Daoy (cell line): ENCODE measurements at places on chromosomes 12 and 14. TPM values are rescaled to one million over a fixed set of nuclear protein-coding genes. Genes with fewer than 3 reads are reported as not detected.

Gene CAND1
- 97.2 and 103 TPM in 2 replicates for total RNA-seq

Gene INHBE
- 0.80 and 1.6 TPM in 2 replicates for total RNA-seq

Gene KRT79
- 0.57 and 2.6 TPM in 2 replicates for total RNA-seq

Gene KRT75
- 1.1 and 2.7 TPM in 2 replicates for total RNA-seq

Gene CAPRIN2
- 11.7 and 14.8 TPM in 2 replicates for total RNA-seq

Gene SCNN1A
- total RNA-seq: 0.23 TPM in 1 of 2 replicates, not detected in the other

Gene PRKD1
- total RNA-seq: 2.9 and 3.3 TPM in 2 replicates

Gene TSPAN9
- total RNA-seq: 9.8 and 13.7 TPM in 2 replicates

Gene DEGS2
- total RNA-seq: 0.06 TPM in 1 of 2 replicates, not detected in the other

Gene SCAF11
- 62.7 and 92.8 TPM in 2 replicates for total RNA-seq

Gene ETV6
- total RNA-seq: 4.0 and 4.3 TPM in 2 replicates

Gene SLC7A7
- total RNA-seq: 0.51 and 1.8 TPM in 2 replicates

Gene SMIM41
- total RNA-seq: not detected in 2 replicates

Gene ANKS1B
- 26.4 and 36.8 TPM in 2 replicates for total RNA-seq

Gene TMEM119
- total RNA-seq: 0.57 and 1.1 TPM in 2 replicates

- DNase-seq: no peak
These were observed 51.4 kb downstream of the NCOR2 start for GRCh38 chr12:124515981-124516380.

GRCh38 chr12:100576331-100577036 is 3.0 kb downstream of the GAS2L3 start:
- peak; percentile 64 for DNase-seq

DNA sequence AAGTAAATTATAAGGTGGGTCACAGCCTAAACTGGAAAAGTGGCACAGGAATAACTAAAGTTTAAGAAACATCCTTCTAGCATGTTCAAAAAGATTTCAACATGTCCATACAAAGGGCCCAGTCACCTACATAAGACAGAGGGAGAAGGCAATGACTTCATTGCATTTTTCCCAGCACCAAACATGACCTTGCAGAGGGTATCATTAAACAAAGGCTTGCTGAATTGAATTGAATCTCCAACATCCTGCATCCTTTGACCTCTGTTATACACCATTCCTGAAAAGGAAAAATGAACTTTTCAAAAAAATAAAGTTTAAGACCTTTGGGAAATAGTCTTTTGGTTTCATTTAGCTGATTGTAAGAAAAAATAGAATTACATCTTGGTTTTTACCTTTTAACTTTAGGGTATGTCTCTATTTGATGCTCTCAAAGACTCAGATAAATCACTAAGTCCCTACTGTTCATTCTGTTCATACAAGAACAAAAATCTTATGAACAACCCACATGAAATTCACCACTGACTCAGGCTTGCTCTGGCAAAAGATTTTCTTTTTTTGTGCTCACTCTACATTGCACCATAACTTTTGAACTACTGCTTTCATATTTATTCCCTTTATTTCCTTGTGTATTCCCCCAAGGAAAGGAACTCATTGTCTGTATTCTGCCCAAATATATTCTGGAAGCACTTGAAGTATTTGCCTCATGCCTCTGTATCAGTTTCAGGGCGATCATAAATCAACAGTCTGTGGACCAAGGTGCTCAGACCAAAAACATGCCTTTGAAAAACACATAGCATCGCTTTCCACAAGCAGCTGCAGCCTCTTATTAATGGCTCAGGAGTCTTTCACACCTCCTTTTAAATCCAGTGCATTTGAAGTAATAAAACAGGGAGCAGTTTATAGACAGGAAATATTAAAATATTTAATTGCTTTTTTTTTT is 121.7 kb downstream of the DUSP6 start:
- no peak for DNase-seq

GRCh38 chr12:57934819-57935218 is 6.5 kb upstream of the ATP23 start:
- DNase-seq: no peak

DNA sequence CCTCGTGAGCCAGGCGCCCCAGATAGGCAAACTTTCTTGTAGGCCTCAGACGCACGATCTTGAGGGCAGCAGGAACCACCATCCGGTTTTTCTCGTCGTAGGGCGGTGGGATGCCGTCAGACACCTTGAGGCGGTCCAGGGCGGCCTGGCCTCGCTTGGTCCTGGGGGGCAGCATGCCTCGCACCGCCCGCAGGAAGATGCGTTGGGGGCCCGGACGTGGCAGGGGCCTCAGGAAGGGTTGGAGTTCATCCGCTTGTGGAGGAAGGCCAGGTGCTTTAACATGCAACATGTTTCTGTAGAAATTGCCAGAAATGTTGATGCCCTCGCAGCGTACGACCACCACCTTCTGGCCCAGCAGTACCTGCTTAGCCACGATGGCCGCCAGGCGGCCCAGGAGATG is 5.5 kb upstream of the TSPAN9 start:
- DNase-seq: no peak

DNA sequence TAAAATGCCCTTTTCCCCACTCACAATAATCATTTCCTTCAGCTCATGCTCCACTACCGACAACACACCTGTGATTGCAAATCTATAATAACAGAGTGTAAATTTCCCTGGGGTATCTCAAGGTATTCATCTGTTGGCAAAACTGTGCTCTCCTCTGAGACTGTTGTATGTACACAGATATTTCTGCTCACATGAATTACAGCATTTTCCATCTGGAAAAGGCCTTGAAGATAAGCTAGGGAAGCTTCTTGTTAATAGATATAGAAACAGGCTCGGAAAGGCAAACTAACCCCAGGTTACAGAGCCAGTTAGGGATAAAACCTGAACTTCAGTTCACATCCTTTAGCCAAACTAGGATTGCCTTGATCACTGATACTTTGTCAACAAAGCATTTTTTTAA is 210.4 kb upstream of the KRR1 start:
- no peak for DNase-seq

DNA sequence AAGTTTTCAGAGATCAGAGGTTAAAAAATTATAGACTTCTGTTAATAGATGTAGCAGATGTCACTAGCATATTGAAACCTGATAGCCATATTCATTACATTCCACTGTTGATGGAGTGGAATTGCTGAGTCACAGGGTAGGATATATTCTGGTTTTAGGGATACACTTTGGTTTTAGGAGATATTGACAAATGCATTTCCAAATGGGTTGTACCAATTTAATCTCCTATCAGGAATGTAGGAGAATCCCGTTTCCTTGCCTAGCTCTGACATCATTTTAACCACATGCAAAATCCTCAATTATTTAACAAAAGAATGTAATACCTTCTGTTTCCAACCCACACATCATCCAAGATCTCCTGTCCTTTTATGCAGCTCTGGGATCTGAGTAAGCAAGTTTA is 30.7 kb upstream of the ESR2 start:
- DNase-seq: peak; percentile 19

GRCh38 chr14:33534632-33535031 is 416.2 kb downstream of the EGLN3 start:
- peak; percentile 80 for DNase-seq

DNA sequence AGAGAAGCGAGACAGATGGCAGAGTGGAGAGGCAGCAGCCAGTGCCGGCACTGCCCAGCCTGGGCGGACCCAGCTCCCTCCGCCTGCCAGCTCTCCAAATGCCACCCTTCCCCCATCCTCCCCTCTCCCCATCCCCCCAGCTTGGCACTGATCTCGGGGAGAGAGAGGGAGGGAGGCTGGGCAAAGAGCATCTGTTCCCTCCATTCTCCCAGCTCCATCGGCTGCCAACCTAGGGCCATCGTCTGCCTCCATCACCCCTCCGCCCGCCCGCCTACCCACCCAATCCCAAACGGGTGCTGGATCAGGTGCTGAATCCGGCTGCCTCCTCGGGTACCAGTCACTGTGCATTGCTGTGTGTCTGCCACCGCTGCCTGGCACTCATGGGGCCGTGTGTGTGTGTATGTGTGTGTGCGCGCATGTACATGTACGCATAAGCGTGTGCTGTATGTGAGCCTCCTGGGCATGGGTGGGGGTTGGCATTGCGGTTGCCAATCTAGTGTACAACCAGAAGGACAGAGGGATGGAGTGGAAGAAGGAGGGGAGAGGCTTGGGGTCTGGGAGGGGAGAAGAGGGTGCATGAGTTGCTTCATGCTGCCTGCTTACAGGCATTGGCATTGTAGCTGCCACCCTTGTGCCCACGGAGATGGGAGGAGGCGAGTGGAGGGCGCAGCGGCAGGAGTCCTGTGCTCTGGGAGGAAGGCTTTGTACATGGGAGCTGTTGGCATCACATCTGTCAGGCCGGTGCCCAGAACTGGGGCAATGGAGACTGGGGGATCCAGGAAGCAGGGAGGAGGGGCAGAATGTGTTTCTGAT is 38.4 kb downstream of the ZFHX2 start:
- no peak for DNase-seq

DNA sequence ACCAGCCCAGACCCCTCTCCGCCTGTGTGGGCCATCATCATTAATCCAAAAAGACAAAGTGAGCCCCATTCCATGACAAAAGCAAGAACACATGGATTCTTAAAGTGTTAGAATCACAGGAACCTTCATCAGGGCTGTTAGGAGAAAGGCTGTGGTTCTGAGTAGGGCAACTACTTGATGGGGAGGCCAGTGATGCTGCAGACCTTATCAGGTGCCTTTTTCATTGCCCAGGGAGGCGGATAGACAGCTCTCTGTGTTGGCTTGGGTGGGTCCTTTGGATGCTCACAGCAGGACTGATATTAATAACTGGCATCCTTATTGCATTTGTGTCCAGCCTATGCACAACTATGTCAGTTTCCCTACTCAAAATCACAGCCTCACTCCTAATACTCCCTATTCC is 2.3 kb downstream of the HEBP1 start:
- DNase-seq: no peak

DNA sequence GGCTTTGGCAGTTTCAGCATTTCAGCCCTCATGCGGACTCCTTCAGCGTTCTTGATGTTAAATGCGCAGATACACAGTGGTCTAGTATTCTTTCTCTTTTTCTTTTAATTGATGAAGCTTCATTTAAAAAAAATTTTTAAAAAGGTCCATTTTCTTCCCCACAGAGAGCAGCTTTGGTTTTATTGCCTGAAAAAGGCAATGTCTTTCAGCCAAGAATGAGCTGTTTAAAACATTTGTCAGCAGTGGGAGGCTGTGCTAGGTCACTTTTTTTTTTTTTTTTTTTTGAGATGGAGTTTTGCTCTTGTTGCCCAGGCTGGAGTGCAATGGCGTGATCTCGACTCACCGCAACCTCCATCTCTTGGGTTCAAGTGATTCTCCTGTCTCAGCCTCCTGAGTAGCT is 13.5 kb downstream of the KMT5A start:
- no peak for DNase-seq

DNA sequence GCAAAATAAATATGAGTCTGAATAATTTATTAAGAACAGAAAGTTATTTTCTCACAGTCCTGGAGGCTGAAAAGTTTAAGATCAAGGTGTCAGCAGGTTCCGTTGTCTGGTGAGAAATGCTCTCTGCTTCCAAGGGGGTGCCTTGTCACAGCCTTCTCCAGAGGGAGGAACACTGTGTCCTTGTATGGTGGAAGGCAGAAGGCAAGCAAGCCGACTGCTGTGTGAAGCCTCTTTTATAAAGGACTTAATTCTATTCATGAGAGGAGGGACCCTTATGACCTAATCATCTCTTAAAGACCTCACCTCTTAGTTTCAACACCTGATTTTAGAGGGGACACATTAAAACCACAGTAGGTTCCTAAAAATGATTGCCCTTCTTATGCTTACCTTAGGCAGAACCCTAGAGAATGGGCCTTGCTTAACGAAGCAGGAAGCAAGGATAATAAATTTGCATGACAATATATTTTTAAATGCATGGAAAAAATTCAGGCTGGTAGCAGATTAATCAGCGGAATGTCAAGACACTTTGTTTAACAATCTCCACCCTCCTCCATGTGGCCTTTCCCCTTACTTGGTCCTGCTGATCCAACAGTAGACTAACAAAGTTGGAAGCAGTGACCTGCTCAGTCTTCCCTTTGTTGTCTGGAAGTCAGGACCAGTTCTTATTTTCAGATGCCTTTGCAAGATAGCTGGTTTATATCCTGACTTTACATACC is 154.9 kb downstream of the DYRK2 start:
- no peak for DNase-seq

DNA sequence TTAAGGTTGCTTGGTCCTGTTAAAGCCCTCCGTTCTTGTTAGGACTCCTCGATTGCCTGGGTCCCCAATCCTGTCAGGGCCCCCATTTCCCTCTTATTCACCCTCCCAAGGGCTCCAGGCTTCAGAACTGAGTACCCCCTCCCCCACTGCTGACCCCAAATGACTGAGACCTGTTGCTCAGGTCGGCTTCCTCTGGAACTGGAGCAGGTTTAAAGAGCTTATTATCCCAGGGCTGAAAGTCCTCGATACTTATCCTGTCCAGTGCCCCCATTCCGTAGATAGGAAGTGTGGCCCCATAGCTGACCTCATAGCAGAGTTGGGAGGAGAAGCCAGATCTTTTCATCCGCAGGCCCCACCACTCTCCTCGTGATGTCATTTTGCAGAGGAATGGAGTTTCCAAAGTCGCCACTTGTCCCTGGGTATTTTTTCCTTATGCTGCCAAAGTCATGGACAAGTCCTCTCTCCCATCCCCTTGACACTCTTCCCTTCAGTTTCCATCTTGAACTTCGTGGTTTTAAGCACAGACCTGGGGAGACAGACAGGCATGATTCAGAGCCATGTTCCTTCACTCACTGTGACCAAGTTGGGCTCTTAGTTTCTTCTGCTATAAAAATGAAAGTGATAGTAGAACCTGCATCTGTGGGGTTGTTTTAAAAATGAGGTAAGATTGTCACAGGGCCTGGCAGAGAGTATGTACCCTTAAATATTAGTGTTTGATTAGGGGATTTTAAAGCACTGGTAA is 1.2 kb downstream of the USP30 start:
- DNase-seq: no peak

- DNase-seq: no peak
These were observed 24.9 kb downstream of the FBRSL1 start for GRCh38 chr12:132514838-132515237.

DNA sequence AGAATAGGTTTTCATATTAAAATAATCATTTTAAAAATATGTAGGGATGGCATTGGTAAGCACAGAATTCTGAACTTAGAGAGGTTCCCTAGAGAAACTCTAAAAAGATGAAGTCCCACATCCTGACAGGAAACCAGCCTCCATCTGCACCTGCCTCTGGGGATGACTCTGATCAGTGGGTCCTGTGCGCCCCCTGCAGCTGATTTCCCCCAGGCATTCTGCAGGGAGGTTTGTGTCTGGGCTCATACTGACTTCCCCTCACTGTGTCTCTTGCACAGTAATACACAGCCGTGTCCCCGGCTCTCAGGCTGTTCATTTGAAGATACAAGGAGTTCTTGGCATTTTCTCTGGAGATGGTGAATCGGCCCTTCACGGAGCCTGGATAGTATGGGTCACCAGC is 602.9 kb downstream of the TMEM121 start:
- DNase-seq: no peak

GRCh38 chr14:68794130-68794850 is 1.4 kb upstream of the ZFP36L1 start:
- peak; percentile 91 for DNase-seq
